ENCODE measurements at places on chromosomes 6 and 20.

DNA sequence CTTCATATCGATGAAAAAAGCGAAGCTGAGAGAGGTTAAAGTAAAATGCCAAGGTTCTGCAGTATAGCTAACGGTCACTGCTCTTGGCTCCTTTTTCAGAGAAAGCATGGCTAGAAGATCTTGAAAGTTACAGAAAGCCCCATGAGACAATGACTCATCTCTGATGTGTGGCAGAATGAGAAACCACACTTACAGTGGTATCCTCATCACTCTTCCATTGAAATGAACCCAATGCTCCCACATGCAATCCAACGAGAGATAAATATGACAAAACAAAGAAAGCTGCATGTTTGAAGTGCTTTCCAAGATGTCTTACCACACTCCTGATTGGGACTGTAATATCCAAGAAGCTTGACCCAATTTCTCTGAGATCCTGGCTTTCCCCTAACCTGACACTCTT, 694.9 kb downstream of the PRKN start:
- DNase-seq: no peak

DNA sequence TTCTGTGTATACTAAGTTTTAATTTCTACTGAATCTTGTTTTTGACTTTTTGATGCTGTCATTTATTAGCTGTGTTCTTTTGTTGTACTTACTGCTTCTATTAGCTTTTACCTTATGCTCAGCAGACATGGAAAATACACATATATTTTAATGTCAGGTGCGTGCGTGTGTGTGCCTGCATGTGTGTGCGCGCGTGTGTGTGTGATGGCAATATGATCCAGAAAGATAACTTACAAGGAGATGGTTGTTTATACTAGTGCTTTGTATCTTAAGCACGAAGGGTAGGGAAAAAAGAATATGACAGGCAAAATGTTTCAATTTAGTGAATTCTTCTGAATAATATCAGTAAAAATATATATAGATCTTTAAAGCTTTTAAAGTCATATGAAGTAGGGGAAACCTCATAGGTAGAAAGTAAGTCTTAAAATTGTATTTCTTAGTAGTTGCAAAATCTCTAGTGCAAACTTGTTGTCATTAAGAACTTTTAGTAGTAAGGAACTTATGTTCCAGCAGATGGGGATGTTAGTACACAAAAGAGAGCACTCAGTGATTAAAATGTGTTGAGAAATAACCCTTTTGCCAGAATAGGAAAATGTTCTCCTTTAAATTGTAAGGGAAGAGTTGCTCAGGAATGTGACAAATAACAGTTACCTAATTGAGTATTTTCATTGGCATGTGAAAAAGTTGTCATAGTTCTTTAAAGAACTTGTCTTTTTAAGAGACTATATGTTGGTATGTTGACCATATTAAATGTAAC, 13.2 kb downstream of the QKI start:
- DNase-seq: no peak

GRCh38 chr6:75170691-75171560, 34.9 kb downstream of the COL12A1 start:
- no peak for DNase-seq

DNA sequence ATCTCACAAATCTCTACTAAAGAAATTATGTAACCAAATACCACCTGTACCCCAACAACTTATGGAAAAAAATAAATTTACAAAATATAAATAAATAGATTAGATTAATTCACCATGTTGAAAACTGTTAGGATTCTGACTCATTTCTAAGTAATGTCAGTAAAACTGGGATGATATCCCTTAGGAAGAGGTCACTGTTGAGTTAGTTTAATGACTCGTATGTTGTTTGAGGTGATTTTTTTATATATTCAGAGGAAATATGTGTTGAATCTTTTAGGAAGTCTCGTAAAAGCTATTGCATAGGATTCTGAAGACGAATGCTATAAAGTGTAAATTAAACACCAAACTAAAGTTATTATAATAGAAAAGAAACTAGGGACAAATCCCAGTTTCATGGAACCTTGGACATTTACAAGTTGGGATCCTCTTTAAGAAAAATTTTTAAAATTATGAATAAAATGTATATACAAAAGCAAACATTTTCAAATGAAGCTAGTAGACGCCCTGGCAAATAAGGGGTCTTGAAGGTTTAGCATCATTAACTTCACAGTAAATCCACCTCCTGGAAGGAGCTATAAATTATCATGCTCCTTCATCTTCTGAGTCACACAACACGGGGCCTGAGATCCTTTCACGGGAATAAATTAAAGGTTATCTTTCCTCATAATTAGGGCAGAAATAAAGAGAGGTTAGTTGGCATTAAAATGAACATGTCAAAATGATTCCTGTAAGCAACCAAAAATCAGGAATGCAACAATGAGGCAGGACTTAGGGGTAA, 37.0 kb upstream of the POU3F2 start:
- DNase-seq: no peak

DNA sequence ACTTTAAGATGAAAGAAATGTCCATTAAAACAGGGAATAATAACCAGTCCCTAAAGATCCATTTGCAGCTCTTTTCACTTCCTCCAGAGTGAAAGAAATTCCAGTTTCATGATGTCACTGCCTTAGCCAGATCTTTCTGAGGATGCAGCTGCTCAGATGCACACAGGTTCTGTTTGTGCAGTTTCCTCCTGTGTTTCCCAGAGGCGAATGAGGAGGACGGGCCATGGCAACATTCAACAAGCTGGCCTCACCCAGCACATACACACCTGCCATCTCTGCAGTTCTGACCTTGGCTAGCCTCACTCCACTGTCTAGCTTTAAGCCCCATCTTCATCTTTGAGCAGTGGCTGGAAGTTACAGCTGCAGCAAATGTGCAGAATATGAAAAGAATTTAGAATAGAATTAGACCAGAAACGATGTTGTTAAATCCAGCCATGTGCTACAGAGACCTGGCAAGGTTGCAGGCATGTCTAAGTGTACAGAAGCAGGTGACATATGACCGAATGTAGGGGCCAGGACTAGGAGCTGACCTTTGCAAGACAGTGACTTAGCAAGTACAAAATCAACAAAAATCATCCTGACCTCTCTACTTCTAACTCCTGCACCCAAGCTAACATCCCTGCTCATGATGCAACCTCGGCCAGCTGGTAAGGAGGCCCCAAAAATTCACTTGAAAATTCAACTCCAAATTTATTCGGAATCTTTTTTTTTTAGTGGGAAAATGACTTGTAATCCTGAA, 35.0 kb downstream of the FAM50B start:
- DNase-seq: no peak
